ENCODE measurements at places on chromosomes 2 and 18.

DNA sequence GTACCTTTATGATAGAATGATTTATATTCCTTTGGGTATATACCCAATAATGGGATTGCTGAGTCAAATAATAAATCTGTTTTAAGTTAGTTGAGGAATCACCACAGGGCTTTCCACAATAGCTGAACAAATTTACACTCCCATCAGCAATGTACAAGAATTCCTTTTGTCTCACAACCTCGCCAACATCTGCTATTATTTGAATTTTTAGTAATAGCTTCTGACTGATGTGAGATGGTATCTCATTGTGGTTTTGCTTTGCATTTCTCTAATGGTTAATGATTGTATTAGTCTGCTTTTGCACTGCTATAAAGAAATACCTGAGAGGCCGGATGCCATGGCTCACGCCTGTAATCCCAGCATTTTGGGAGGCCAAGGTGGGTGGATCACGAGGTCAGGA, 1387.6 kb upstream of the ACVR2A start:
- DNase-seq, result no peak

DNA sequence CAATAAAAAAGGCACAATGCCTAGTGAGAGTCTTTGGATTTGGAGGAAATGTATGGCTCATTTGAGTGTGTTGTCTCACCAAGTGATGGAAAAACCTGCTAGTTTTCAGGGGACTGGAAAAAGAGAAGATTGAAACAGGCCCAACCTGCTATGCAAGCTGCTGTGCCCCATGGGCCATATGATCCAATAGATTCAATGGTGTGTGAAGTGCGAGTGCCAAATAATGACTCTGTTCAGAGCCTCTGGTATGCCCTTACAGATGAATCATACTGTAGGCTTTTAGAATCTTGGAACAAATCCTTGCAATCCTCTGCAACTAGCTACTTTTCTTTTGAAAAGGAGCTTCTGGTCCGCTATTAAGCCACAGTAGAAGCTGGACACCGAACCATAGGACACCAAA, 529.8 kb upstream of the CNTNAP5 start:
- no peak for DNase-seq

GRCh38 chr2:222526480-222527277, 102.3 kb downstream of the SGPP2 start:
- no peak for DNase-seq

GRCh38 chr2:143144813-143145455, 15.7 kb downstream of the ARHGAP15 start:
- DNase-seq, result no peak

DNA sequence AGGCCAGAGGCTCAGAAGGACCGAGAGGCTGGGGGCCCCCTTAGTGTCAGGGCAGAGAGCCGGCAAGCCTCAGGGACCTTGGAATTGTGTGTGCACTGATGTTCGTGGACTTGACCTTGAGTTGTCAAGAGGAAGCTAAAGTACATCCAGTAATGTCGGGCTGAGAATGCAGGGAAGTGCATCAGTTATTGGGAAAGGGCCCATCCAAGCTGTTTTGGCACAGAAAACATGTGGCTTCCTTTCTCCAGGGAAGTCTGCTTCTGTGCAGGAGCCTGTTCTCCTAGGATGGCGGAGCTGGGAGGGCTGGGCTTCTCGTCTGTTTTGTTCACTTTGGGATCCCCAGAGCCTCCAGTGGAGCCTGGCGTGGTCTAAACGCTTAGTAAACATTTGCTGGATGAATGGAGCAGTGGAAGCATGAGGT, 23.7 kb downstream of the ATOH8 start:
- no peak for DNase-seq

- DNase-seq, result no peak
Measured at GRCh38 chr2:51718881-51719280, 686.9 kb upstream of the NRXN1 start.
